T-helper 22 cell (primary cell): ENCODE measurements at places on chromosomes 2 and 18.

DNA sequence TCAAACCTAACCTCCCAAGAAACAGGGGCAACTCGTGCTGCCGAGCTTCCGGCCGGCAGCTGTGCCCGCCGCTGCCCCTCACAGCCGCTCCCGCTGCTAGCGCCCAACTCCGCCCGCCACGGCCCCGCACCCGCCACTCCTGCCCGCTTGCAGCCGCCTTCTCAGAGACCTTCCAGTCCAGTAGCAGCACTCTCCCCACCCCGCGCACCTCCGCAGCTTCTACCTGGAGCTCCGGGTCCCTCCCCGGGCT lies 722 bp upstream of the C2orf15 start:
- no peak for DNase-seq

- DNase-seq: no peak
Measured at GRCh38 chr2:33139949-33140348, 193.2 kb downstream of the LTBP1 start.

GRCh38 chr18:49646873-49647272 lies 85.0 kb downstream of the LIPG start:
- no peak for DNase-seq

- DNase-seq: no peak
Measured at GRCh38 chr2:80896576-80896975, 592.0 kb upstream of the LRRTM1 start.

GRCh38 chr2:65314801-65315441 lies 87.3 kb downstream of the ACTR2 start:
- DNase-seq: no peak

DNA sequence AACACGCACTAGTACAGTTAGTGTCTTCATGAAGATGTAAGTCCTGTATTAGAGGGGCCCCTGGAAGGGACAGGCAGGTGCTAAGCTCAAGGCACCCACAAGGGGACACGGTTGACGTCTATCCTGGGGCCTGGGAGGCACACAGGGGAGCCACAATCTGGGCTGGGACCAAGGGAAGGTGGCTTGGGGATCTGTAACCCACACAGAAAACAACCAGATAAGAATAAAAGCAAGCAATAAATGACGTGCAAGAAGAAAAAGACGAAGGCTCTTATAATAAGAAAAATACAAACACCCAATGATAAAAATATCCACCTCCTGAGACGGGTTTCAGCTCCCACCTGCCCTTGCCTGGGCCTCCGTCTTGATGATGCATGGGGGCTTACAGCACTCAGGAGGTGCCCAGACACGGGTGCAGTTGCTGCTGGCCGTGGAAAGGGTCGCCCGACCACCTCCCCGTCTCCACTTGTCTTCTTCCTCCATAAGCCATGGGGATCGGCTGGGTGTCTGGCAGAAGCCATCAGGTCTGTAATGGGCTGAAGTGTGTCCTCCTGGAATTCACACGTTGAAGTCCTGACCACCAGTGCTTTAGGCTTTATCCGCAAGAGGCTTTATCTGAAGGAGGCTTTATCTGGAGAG lies 73.9 kb downstream of the TWIST2 start:
- no peak for DNase-seq

GRCh38 chr2:130332271-130333073 lies 10.2 kb upstream of the IMP4 start:
- no peak for DNase-seq

GRCh38 chr2:219249203-219249980 lies 3.7 kb upstream of the TUBA4B start:
- DNase-seq: peak; percentile 61

- no peak for DNase-seq
Measured at GRCh38 chr2:186593523-186593922, 3.7 kb downstream of the ITGAV start.

- DNase-seq: no peak
Measured at GRCh38 chr2:117980783-117981676, 32.8 kb downstream of the CCDC93 start.

DNA sequence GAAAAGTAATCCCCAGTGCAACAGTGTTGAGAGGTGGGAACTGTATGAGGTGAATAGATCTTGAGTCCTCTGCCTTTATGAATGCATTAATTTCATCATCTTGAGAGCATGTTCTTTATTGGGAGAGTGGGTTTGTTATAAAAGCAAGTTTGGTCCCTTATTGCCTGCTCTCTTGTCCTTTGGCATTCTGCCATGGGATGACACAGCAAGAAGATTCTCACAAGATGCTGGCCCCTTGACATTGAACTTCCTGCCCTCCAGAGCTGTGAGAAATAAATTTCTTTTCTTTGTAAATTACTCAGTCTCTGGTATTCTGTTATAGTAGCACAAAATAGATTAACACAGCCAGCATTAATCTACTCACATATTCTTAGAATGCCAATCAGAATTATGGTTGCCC lies 108.6 kb downstream of the EHBP1 start:
- DNase-seq: no peak

DNA sequence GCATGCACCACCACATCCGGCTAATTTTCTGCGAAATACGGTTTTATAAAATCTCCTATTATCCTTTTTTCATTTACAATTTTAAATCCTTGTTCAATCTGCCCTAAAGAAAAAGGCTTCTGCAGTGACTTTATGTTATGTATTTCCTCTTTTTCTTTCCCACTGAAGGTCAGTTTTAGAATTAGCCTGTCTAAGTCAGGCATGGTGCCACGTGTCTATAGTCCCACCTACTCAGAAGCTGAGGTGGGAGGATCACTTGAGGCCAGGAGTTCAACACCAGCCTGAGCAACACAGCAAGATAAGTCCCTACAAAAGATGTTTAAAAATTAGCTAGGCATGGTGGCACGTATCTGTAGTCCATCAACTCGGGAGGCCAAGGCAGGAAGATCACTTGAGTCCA lies 39.8 kb upstream of the TNFRSF11A start:
- no peak for DNase-seq
